ENCODE measurements at places on chromosomes 16 and 17.

- no peak for DNase-seq
These were observed 3.1 kb downstream of the MINK1 start for GRCh38 chr17:4836221-4836620.

DNA sequence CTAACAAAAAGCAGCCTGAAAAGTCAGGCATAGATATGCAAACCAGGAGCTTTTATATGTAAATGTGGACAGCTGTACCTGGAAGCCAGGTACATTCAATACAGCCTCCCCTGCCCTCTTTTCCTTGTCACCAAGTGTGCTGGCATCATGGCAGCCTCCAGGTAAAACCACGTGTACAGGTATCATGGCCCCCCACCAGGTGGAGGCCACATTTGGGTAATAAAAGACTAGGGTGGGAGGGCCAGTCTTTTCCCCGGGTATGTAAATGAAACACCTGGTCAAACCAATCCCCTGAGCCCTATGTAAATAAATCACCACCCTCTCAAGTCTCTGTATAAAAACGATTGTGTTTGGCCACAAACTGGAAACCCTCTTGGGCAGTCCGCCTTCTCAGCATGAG is 226.4 kb upstream of the GOT2 start:
- DNase-seq, result no peak

DNA sequence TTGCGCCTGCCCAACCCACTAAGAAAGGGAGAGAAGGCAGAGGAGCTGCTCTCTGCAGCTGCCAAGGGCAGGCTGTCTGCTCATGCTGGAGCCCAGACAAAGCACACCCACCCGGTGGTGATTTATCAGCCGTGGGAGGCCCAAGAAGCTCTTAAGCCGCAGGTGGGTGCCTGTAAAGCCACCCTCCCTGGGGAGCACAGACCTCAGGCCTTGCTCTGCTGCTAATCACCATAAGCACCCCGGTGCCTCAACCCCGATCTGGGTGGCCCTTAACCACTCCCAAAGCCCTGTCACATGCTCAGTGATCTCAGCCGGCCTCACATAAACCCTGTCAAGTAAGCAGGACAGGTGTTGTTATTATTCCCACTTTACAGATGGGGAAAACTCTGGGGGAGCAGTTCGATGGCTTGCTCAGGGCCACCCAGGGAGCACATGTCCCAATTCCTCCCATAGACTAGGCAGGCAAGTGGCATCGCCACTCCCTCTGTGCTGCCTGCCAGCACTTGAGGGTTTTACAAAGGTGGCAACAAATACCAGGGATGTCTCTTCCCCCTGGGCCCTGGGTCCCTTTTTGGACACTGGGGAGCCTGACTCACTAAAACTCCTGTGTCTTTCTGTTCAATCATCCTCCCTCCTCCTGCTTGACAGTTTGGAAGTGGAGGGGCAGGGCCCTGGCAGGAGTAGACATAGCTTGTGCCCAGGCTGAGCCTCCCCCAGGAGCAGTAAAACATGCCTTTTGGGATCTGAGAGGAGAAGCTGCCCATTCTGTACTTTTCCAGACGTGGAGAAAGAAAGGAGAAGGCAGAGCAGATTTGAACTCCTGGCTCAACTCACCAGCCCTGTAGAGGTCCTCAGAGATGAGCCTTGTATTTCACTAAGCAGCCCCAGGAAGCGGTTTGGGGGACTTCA is 299.3 kb downstream of the SOX9 start:
- DNase-seq, result no peak

DNA sequence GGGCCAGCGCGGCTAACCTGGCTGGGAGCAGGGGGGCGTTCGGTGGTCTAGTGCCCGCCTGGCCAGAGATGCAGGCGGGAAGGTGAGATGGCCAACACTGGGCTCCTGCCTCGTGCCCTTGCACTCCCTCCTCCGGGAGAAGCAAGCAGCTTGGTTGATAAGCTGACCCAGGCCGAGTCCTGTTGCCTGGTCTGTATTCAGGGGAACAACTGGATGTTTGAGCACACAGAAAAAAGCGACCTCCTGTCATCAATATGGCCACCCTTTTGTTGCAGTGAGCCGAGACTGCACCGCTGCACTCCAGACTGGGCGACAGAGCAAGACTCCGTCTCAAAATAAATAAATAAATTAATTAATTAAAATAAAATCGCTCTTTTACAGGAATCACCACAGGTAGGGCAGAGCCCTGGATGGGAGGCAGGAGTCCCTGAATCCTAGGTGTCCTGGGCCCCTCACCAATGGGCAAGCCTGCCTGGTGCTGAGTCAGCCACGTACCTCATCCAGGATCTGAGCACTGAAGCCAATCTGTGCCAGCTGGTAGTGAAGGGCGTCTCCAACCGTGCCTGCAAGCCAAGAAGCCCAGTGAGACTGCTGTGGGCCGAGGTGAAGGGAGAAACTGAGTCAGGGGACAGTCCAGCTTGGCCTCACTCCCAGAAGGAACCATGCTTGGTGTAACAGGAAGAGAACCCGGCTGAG is 31.8 kb downstream of the HASPIN start:
- DNase-seq, result no peak

DNA sequence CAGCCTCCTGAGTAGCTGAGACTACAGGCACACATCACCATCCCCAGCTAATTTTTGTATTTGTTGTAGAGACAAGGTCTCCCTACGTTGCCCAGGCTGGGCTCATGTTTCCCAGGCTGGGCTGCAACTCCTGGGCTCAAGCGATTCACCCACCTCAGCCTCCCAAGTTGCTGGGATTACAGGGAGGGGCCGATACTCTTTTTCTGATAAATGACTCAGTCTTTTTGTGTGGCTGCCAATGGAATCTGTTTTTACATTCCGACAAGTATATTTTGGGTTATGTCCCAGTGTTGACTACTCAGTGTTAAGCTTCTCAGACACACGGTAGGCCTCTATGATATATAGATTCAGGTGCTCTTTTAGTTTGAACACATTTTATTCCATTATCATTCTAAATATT is 58.1 kb downstream of the SLFN11 start:
- no peak for DNase-seq

- DNase-seq, result no peak
These were observed 47.8 kb upstream of the NLRP1 start for GRCh38 chr17:5631958-5632590.

DNA sequence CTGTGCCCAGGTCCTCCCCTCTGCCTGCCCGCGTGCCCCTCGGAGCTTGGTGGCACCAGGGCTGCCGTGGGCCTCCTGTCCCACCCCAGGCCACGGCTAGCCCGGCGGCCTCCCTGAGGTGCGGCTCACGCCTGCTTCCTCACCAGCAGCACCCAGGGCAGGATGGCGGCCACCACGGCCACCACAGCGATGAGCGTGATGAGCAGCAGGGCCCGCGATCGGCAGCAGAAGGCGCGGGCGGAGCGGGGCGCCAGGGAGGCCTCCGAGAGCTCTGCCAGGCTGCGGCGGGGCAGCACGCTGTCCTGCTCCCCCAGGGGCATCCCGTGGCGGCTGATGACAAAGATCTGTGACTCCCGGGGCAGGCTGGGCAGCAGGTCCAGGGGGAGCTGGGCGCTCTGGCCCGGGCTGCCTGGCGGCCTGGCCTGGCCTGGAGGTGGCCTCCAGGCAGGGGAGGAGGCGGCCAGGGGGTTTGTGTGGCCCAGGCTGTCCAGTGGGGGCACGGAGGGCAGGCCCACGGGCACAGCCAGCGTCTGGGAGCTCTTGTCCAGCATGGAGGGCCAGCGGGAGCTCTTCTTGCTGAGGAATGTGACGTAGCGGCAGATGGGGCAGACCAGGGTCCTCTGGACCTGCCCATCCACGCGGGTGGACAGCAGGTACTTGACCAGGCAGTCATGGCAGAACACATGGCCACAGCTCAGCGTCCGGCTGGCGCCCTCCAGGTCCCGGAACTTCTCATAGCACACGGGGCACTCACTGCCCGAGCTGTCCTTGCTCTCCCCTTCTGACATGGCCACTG is 4.8 kb downstream of the RNF222 start:
- no peak for DNase-seq

- DNase-seq, result no peak
These were observed 483.1 kb upstream of the ZFHX3 start for GRCh38 chr16:73531021-73531420.

DNA sequence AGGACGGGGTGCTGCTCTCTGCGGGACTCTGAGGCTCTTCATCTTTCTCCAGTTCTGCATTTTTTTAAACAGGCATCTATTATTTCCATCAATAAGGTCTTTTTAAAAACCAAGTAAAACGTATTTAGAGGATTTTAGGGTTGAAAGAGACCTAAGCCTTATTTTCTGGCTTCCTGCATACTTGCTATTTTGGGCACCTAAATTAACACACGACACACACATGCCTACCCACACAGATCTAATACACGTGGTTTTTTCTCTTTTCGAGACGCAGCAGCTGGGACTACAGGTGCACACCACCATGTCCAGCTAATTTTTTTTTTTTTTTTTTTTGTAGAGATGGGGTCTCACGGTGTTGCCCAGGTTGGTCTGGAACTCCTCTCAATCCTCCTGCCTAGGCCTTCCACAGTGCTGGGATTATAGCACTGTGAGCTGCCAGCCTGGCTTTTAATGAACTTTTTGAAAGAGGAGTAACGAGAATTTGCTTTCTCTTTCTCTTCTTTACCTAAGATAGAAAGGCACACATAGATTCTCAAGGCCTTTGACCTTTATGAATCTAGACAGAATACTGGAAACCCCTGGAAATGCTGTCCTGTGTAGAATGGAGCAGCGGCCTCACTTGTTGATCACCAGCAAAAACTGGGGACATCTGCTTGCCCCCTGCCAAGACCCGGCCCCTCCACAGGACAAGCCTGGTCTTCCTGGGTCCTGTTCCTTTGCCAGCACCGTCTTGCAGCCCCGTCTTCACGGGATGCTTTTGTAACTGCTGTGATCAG is 13.8 kb downstream of the DNAAF8 start:
- no peak for DNase-seq

- no peak for DNase-seq
These were observed 113.4 kb downstream of the PITPNC1 start for GRCh38 chr17:67490471-67490870.

- DNase-seq, result no peak
These were observed at the start of gene CACNG4 for GRCh38 chr17:66963909-66964771. Gene CACNG4, plus strand, starts transcription at chr17:66964707. Its CDS starts 205 bp downstream, at chr17:66964912.

DNA sequence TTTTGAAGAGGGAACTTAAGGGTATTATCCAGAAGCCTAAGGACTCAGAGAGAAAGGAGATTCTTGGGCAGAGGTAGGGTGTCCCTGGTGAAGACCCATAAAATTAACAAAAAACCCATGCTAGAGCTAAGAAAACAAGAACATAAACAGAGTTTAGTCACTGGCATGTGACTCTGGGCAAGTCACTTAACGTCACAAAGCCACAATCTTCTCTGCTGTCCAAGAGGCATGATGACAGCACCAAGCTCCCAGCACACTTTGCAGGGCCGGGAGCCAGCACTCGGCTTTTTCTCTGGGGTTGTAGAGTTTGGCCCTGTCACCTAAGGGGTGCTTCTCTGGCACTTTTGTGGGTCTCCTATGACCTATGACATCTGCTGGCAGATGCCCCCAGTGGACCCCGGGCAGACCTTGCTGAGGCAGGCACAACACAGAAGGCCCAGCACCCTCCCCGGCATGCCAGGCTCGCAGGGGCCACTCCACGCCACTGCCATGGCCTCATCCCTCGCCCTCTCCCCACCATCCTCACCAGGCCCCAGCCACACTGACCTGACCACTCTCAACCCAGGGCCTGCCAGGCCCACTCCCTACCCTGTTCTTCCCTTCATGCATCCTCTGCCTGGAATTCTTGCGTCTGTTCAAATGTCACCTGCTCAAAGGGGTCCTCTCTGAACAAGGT is 69.8 kb downstream of the DYNLRB2 start:
- no peak for DNase-seq

GRCh38 chr16:84449156-84450140 is 55.0 kb downstream of the MEAK7 start:
- no peak for DNase-seq

DNA sequence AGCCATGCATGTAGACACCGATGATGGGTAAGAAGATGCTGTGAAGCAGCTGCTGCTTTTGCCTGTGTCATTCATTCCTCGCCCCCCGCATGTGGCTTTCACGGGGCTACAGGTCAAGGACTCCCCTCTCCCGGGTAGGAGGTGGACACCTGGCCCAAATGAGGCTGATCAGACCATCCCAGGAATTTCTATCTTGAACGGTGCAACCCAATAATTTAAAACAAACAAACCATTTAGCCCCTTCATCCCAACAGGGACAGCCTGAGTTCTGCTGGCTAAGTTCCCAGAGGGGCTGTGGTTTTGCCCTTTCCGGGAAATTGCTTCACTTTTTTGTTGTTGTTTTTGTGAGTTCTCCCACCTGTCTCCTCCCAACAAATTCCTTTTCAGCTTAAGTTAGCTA is 137.7 kb upstream of the CDH5 start:
- no peak for DNase-seq

GRCh38 chr16:64172652-64173051 is 949.2 kb downstream of the CDH11 start:
- no peak for DNase-seq

GRCh38 chr16:68227850-68228553 is 7.9 kb downstream of the ESRP2 start:
- no peak for DNase-seq

Data from stimulated activated CD8-positive, alpha-beta memory T cell treated with anti-CD3 and anti-CD28 coated beads, Interleukin-7, amount 100 ng/mL, for 4 hours (primary cell).